Hematopoietic multipotent progenitor cell (in vitro differentiated cells): ENCODE measurements at places on chromosomes 7 and 10.

DNA sequence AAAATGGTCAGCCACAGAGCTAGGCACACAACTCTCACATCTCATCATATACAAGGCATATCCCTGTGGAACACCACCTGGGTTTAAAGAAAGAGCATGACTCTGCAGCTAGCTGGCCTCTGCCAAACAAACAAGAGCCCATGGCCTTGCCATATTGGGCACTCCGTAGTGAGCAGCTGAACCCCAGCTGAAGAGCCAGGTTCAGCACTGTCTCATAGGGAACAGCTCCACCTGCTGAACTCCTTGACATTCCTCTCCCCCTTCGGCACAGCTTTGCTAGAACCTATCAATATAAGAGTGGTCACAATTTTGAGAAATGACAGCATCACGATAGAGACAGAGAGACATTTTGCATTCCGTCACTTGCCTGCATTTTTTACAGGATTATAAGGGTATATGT is 20.0 kb downstream of the SORCS1 start:
- no peak for DNase-seq

- no peak for DNase-seq
These were observed 286.8 kb downstream of the PARD3 start for GRCh38 chr10:34528320-34528719.

DNA sequence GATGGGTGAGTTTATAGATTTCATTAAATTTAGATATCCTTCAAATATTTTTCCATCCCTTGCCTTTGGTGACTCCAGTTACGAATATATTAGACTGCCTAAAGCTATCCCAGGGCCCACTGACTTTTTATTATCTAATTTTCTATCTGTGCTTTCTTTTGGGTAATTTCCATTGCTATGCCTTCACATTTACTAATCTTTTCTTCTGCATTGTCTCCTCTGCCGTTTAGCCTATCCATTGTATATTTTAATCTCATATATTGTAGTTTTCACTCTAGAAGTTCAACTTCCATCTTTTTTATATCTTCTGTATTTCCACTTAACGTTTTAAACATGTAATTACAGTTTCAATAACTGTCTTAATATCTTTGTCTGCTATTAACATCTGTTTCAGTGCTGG is 78.6 kb upstream of the HDAC9 start:
- no peak for DNase-seq

GRCh38 chr7:117281562-117281961 is 41.3 kb downstream of the WNT2 start:
- DNase-seq, result no peak

- DNase-seq, result no peak
These were observed 107.3 kb downstream of the CYTH3 start for GRCh38 chr7:6165075-6165474.

DNA sequence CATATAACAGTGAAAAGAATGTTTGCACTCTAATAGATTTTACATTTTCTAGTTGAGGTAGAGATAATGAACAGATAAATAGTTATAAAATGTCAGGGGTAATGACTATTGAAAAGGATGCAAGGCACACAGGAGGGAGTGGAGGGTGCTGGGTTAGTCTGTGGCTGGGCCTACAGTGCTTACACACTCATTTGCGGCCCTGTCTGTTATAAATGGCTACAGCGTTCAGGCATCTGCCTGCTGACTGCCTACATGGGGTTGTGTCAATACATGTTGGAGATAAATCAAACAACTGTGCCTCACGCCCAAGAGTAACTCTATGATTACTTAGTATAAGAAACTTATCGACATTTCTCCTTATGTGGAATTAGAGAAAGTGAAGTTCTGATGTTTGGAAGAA is 313.3 kb downstream of the ACTR3B start:
- DNase-seq, result no peak

GRCh38 chr10:101215397-101216206 is 13.7 kb downstream of the LBX1 start:
- DNase-seq, result no peak

DNA sequence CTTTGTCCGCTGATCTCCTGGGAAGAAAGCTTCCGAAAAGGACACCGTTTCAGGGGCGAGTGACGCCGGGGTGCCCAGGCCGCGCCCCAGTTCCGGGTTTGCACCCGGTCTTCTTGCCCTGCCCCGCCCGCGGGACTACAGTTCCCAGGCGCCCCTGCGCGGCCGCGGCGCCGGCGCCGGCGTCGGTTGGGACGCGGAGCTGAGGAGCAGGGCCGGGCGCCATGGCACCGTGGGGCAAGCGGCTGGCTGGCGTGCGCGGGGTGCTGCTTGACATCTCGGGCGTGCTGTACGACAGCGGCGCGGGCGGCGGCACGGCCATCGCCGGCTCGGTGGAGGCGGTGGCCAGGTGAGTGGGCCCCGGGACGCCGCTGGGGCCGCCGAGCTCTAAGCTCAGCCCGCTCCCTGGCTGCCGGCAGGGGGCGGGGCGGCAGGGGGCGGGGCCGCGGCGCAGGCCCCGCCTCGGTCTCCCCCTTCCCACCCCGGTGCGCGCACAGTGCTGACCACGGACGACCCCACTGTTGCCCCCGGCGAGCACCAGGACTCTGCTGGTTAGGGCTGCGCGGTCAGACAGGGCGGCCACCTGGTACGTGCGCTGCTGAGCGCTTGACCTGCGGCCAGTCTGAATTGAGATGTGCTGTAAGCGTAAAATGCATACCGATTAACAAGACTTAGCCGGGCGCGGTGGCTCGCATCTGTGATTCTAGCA is at the start of gene LHPP:
LHPP (plus strand) TSS at position 182 of the 706 bp plus-strand sequence; CDS start at position 222, 40 bp downstream.
- DNase-seq, result peak; percentile 83

DNA sequence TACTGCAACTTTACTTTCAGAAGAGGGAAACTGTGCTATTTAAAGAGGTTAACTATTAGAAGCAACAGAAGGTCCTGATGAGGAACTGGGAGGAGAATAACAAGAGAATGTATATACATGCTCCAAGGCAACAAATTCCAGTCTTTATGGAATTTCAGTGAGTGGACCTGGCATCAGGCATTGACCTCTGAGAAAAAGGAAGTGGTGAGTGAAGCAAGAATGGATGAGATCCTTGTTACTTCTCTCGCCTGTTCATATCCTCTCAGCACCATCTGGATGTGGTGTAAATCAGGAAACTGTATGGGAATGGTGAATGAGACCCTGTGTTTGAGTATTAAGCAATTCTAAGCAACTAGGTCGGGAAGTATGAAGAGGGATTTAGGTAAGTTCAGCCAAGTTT is 30.3 kb upstream of the KBTBD2 start:
- no peak for DNase-seq

DNA sequence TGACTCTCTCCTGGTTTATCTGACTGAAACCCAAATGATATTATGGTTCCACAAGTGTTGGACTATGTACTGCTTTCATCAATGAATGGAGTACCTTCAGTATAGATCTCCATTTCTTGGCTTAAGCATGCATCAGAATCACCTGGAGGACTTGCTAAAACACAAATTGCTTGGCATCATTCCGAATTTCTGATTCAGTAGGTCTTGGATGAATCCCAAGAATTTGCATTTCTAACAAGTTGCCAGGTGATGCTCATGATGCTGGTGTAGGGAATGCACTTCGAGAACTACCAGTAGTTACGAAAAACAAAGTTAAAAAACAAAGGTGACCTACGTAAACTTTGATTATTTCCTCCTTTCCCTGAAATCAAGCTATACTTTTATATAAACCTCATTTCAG is 119.0 kb upstream of the FEZF1 start:
- DNase-seq, result no peak

DNA sequence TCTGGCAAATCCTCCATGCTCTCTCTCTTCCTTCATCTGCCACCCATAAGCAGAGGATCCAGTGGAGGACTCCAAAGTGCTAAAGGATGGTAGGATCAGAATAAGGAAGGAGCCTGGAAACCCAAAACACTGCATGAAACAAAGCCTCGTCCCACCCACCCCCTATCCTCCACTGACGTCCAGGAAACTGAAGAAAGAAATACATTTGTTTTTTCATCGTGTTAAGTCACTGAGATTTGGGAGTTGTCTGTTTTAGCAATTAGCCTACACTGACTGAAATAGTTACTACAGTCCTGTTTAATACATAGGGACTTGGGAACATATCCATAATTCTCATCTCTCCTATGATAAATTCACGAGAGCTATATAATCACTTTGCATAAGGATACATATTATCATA is 14.8 kb downstream of the ANXA7 start:
- DNase-seq, result no peak

- no peak for DNase-seq
These were observed 136.2 kb downstream of the PRPF18 start for GRCh38 chr10:13722747-13723653.

- no peak for DNase-seq
These were observed 129.8 kb downstream of the CUBN start for GRCh38 chr10:16999665-17000451.

DNA sequence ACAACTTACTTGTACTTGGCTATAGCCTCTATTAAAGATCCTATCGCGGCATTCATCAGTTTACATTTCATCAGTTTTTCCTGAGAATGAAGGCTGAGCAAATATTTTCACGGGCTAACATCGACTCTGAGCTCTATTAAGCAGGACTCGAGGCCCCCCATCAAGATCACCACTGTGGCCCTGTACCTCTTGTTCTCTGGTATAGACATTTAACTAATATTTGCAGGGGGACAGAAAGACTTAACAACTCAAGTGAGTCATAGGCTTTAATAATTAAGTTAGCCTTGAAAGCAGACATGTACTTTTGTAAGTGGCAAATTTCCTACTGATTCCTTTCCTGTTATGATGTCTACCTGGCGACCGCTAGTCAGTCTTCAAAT is 45.4 kb downstream of the DOCK4 start:
- no peak for DNase-seq

GRCh38 chr7:100878013-100878412 is 3.1 kb downstream of the SRRT start:
- no peak for DNase-seq

DNA sequence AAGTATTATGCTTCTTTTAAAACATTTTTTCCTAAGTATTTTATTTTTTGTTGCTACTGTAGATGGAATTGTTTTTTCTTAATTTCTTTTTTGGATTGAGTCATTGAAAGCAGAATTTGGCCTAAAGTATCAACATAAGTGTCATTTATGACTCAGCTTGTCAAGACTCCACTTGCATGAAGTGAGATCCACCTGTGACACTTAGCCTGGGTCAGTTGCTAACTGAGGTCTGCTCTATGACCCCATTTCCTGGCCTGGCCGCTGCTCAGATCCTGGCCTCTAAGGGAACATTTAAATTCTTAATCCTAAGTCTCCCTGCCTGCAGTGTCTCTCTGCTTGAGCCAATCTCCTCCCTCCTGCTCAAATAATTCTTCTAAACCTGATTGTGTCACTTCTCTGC is 35.5 kb downstream of the TMEM270 start:
- no peak for DNase-seq

GRCh38 chr7:122550545-122550944 is 148.4 kb downstream of the RNF133 start:
- no peak for DNase-seq

GRCh38 chr7:114889646-114890285 is 32.1 kb upstream of the MDFIC start:
- DNase-seq, result peak; percentile 29

DNA sequence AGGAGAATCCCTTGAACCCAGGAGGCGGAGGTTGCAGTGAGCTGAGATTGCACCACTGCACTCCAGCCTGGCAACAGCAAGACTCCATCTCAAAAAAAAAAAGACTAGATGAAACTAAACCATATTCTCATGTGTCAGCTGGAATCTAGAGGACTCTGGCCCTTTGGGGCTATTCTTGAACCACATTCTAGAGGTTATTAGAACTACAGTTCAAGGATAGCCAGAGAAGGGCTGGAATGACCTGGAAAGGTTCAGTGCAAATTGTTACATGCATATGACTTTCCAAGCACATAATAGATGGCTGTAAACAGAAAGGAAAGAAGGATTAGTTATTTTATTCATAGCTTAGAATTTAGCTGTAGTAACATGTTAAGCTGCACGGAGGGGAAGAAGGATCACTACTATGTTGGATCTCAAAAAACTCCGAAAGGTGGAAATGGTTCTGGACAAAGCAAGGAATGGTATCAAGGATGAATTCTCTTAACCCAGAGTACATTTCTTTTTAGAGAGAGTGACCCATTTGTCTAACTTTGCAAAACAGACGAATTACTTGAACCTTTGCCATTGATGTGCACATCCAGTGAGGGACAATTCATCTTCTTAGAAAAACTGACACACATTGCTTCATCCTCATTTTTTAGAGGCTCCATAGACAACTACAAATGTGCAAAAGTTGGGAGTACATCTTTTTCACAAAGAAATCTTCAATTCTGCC is 124.0 kb upstream of the SAMD8 start:
- DNase-seq, result no peak

- DNase-seq, result no peak
These were observed 220.9 kb upstream of the MKLN1 start for GRCh38 chr7:131106681-131107336.

GRCh38 chr10:13048762-13049161 is 47.2 kb upstream of the CCDC3 start:
- DNase-seq, result no peak

DNA sequence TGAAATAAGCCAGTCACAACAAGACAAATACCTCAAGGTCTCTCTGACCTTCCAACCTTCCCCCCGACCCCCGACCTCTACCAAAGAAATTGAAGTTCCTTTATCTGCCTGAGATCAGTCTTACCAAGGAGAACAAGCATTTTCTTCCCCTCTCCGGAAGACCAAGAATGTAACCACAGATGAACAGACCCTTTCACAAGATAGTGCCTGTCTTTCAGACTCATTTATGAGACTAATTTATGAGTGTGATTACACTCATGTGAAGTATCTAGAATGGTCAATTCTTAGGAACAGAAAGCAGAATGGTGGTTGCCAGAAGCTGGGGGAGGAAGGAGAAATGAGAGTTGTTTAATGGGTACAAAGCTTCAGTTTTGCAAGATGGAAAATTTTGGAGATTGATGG is 108.9 kb upstream of the MKLN1 start:
- no peak for DNase-seq

DNA sequence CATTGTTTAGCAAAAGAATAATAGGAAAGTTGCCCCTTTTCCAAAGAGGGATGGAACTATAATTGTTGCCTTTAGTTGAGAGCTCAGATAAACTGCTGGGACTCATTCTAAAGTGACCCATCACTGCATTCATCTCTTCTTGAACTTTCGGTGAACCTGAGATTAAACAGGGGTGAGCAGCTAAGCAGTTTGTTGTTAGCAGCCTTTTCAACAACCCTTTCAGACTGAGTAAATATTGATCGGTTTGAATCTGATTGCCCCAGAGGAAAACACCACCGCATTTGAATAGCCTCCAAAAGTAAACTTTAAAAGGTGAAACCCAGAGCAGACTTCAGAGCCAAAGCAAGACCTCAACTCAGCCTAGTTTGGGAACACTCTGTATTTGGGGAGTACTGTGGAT is 4.7 kb downstream of the HOXA1 start:
- DNase-seq, result no peak

GRCh38 chr7:128835790-128836641 is 5.8 kb downstream of the FLNC start:
- no peak for DNase-seq
